ENCODE measurements at places on chromosomes 5 and 9.

GRCh38 chr5:132653716-132654115 lies 4.3 kb upstream of the IL13 start:
- no peak for DNase-seq

- no peak for DNase-seq
These were observed 94.0 kb upstream of the PTGER4 start for GRCh38 chr5:40585537-40586267.

DNA sequence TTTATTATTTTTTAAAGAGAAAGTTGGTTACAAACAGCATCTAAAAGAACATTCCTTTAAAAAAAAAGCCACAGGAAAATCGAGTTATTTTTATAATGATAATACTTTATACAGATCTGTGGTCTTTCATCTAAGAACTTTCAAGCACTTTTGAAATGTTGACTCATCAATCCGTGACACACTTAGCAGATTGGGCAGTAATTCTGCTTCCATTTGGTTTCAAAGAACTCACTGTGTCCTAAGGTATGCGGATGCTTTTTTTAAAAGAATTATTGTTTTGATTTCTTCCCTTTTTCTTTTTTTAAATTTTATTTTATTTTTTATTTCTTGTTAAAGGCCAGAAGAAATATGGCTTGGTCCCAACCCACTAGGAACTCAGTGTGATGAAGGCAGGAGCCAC lies 147.8 kb downstream of the AOPEP start:
- DNase-seq = no peak

DNA sequence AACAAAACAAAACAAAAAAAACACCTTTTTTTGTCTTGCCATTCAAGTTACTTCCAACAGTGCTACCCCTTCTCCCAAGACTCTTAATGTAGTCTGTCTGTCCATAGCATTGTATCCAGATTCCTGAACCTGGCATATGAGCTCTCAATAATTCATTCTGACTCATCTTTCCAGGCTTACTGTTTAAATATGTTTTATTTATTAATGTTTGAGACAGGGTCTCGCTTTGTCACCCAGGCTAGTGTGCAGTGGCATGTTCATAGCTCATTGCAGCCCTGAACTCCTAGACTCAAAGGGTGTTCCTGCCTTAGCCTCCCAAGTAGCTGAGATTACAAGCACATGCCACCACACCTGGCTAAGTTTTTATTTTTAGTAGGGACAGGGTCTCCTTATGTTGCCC lies 208.0 kb upstream of the DMRT1 start:
- DNase-seq = no peak

DNA sequence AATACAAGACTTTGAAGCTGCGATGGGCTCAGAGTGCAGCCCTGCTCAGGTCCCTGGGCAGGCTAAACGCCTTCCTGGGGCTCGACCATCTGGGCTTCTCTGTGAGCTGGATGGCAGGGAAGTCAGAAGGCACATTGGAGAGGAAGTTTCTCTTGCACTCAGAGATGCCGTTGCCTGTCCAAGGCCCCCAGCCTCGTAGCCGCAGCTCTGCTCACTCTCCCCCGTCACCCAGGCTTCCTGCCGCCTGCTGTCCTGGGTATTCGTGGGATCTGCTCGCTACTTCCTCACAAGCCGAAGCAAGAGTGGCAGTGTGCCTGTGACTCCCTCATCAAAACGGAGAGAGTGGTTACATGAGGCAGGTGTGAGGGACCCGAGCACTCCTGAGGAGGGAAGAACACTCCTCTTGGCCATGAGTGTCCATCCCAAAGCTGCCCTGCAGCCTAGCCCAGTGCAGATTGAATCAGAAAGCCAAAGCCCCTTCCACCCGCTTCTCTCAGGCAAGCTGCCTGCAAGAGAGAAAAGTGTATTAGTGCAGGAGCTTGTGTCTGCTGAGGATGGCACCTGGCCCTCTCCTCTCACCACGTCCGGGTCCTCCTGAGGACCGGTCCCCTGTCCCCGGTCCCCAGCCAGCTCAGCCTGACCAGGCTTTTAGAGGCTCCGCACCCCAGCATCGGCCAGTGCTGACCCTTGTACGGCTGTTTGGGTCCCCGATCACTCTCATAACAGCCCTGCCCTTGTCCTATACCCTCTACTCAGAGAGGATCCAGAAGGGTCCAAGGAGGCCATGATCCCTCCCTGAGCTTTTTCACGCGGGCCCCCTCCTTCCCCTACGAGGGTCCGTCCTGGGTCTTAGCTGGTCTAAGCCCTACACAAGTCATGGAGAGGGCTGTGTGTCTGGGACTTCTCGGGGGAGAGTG lies 7.3 kb downstream of the FCN2 start:
- DNase-seq = no peak

GRCh38 chr9:113677569-113677968 lies 198.5 kb upstream of the ZNF618 start:
- DNase-seq = no peak

DNA sequence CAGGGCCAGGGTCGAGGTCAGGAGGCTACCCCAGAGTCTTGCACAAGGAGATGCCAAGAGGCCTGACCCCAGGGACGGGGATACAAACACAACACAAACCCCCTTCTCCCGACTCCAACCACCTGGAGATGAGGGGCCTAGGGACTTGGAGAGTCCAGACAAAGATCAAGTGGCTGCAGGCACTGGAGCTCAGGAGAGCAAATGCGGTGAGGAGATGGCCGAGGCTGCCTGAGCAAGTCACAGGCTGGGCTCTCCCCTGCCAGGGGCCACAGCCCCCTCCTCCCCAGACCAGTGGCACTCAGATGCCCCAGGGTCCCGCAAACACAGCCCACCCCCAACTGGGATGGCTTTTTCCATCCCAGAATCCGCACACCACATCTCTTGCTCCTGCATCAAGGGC lies 15.8 kb downstream of the SH3GLB2 start:
- DNase-seq = no peak

DNA sequence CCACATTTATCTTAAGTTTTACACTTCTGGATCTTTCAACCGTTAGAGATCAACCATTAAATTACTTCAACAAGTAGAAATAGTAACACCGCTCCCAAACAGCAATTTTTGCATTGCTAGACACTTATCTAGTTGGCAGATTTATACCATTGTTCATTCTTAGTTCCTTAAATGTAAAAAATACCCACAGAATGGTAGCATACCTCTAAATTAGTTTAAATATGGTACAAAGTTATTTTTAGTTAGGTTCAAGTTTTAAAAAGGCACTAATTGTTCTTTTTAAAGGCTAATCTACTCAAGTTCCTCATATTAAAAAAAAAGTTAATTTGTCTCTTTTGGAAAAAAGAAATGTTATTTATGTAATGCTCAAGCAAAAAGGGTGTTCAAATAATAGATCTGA lies 8.1 kb downstream of the PFDN1 start:
- no peak for DNase-seq

GRCh38 chr5:175573493-175574269 lies 84.2 kb upstream of the HRH2 start:
- no peak for DNase-seq

GRCh38 chr9:19313573-19313972 lies 66.5 kb downstream of the RPS6 start:
- DNase-seq = no peak

DNA sequence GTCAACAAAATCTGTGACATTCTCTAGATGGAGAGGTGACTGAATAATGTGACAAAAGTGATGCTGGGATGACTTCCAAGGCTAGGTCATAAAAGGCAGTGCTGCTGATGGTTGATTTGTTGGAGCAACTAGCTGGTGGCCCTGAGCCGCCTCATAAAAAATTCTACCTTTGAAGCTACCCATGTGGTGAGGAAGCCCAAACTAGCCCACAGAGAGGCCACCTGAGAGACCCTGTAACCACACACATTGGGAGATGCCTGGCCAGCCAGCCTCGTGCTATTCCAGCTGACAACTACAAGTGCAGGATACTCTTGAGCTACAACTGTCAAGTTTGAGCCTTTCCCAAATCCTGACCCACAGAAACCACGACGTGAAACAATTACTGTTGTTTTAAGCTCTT lies 22.7 kb downstream of the CLTA start:
- no peak for DNase-seq

DNA sequence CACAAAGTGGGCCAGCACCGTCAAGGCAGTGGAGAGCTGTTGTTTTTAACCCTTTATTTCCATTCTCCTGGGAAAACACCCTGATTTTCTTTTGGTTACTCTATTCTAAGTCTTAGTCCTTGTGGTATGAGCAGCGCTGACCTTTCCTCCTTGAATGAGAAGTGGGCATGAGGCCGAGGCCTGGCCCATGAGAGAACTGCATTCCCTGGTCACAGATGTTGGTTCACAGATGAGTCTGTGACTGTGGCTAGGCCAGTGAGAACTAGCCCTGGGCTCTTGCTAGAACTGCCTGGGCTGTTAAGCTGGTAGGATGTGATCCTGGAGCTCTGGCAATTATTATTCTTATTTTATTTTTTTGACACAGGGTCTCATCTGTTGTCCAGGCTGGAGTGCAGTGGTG lies 71.7 kb upstream of the KLF9 start:
- no peak for DNase-seq

GRCh38 chr5:19322716-19323485 lies 665.1 kb downstream of the CDH18 start:
- no peak for DNase-seq

- DNase-seq = no peak
These were observed 3.5 kb downstream of the ASPN start for GRCh38 chr9:92478783-92479182.

DNA sequence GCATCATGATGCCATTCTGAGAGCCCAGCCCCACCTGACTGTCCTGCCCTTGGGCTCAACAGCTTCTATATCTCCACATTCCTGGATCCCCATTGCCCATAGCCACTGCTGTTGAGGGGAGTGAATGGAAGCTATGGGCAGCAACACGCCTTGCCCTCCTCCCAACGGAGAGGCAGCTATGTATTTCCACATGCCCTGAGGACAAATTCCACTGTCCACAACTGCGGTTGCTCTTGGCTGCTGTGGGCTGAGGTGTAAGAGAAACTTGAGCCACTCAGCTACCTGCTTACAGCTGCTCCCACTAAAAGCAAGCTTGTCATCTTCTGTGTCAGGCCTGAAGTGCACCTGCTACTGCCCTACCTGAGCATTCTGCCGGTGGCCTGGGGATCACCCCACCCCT lies 222.9 kb downstream of the PSAT1 start:
- DNase-seq = no peak

DNA sequence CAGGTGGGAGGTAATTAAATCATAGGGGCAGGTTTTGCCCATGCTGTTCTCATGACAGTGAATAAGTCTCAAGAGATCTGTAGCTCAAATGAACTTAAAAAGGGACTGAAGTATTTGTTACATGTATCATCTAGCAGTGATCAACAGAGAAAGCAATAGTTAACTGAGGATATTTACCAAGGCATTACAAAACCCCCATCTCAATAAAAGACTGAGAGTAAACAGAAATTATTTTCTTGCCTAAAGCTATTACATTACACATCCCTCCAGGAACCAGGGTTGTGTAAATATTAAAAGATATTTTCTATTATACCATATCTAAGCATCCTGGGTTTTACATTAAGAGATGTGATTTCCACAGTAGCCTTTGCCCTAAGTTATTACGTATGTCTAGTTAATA lies 169.9 kb downstream of the CTNND2 start:
- no peak for DNase-seq

Measured in GM18507 (cell line).